ENCODE measurements at places on chromosomes 13 and 19.

GRCh38 chr19:38634757-38635482 is 12.5 kb upstream of the ACTN4 start:
- DNase-seq, result peak; percentile 68

GRCh38 chr19:10981252-10981895 is 20.5 kb downstream of the SMARCA4 start:
- DNase-seq, result no peak

DNA sequence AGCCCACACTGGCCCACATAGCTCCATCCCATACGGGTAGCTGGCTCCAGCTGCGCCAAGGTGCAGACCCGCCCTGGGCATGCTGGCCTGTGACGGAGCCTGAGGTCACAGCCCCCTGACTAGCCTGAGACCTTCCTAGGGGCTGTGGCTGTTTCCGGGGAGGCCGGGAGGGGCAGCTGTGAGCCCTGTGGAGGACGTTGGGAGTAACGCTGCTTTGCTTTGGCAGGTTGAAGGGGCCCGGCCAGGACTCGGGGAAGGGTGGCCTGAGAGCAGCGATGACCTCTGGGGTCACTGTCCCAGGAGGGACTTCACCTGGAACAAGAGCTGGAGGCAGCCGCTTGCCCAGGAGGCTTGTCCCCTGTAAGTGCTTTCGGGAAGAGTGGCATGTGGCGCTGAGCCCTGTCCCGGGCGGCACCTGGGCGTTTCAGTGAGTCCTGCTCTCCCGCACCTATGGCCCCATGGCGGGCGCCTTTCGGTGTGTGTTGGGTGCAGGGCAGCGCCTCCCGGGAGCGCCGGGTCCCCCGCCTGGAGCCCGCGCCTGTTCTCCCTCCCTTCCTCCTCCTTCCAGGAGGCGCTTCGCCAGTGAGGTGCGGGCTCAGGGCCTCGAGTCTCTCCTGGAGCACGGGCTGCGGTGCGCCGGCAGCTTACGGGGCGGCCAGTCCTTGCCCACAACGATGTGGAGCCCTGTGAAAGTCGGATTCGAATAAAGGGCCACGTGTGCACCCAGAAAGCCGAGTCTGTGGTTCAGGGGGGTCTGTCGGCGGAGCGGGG is 1.1 kb upstream of the FAM174C start:
- DNase-seq, result no peak

DNA sequence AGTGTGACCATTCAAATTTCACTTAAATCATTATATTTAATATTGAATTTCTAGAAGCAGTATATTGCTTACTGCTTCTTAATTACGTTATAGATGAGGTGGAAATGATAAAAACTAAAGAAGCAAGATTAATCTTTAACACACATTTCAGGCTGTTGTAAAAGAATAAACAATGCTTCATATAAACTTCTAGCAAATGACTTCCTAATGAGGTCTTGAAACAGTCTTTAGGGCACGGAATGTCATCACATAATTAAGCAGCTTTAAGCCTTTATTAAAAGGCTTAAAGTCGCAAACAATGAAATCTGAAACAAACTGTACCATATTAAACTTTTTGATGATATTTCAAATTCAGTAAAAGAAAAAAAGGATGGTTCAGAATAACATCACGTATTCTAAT is 1.9 kb downstream of the SLITRK6 start:
- no peak for DNase-seq

- DNase-seq, result no peak
These were observed 6.6 kb downstream of the STARD13 start for GRCh38 chr13:33278913-33279312.

DNA sequence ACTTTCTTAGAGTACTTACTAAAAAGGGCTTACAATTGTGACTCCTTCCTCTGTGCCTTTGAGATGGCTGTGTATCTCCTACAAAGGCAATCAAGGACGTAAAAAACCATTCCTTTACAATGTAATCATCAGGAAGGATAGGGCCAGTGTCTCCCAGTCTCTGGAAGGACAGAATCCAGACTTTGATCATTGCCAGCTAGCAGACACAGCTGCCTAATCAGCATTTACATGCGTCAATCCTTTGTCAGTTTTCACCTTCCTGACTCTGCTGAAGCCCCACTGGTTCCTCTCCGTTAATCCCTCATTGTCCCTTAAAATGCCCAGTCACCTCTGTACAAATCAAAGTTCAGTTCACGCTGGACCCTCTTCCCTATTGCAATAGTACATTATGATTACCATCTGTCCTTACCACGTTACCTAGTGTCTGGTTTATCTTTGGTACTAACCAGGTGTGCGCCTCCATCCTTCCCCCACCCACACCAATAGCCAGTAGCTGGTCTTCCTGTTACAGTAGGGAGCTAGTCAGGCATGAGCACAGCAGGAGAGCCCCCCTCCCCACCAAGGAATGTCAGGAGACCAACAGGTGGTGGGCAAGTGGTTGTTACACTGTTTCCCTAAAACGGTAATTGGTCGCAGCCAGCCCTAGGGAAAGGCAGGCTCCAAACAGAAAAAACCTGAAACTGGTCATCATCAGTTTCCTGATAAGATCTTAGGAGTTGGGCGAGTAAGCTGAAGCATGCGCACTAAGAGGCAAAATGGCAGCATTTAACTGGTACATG is 49.7 kb downstream of the TGDS start:
- DNase-seq, result no peak

- peak; percentile 98 for DNase-seq
These were observed at the start of gene FOSB for GRCh38 chr19:45467456-45468158. FOSB (plus strand) TSS chr19:45467996; CDS start chr19:45468587, 591 bp downstream.

DNA sequence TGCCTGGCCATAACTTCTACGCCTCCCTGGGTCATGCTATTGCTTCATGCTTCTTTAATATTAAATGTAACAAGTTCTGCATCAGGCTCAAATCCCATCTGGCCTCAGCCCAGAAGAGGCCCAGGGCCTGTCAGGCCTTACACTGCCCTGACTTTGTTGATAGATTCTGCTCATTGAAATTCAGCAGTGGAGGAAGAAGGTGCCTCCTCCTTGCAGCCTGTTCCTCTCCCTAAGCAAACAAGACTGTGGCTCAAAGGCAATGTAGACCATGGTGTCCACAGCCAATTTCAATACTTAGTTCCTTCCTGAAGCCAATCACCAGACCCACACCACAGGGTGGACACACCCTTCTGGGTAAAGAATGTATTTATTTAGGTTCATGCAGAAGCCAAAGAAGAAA is 59.4 kb downstream of the LACC1 start:
- no peak for DNase-seq

DNA sequence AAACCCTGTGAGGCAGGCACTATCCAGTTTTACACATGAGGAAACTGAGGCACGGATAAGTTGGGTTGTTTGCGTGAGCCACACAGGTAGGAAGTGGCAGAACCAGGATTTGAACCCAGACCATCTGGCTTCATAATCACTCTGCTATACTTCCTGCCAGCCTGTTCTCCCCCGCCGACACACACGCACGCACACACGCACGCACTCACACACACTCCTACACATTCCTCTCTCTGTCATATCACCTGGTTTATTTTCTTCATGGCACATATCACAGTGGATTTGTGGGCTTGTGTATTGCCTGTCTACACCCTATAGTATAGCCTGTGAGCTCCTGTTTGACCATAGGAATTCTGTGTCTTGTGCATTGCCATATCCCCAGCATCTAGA is 140.0 kb downstream of the SIPA1L3 start:
- no peak for DNase-seq

DNA sequence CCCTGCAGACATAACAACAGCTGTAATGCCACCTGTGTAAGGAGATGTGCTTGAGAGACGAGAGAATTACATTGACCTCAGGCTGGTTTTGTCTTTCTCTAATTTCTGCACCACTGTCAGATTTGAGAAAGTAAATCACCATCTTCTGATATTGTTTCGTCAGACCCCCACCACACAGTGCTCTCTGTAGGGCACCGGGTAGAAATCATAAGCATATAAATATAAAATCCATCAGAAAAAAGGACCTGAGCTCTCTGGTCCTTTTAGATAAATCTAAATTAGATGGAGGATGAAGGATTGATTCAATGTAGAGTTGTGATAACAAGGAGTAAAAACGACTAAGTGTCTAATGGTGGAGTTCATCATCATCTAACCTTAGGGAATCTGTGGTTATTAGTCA is 1981.0 kb upstream of the PRR20A start:
- no peak for DNase-seq

DNA sequence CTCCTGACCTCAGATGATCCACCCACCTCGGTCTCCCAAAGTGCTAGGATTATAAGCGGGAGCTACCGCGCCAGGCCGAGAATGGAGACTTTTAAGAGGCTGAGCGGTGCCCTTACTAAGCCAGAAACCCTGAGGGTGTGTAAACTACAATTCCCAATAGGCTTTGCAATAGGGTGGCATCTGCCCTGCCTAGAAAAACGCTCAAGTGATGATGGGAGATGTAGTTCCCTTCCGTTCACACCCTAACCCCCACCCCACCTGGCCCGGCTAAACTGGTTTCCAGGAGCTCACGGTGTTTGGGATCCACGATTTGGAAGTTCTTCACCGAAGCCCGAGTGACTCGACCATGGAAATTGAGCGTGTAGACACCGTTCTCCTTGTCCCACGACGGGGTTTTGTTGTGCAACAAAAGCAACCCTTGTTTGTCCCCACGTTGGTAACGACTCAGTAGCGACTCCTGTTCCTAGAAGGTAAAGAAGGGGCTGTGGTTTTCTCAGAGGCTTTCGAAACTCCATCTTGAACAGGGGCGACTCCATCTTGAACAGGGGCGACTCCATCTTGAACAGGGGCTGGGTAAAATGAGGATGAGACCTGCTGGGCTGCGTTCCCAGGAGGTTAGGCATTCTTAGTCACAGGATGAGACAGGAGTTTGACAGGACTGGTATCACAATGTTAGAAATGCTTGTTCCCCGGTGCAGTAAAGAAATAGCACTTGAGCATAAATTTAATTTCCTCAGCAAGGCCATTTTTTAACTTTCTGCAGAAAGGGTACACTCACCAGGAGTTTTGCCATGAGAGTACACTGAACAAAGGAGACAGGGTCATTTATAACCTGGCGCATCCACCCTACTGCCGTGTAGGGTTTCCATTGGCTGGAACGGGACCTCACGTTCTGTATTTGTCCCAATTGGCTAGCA is 9.8 kb downstream of the PPP1R15A start:
- no peak for DNase-seq

- no peak for DNase-seq
These were observed 135.0 kb upstream of the KL start for GRCh38 chr13:32881074-32881776.

DNA sequence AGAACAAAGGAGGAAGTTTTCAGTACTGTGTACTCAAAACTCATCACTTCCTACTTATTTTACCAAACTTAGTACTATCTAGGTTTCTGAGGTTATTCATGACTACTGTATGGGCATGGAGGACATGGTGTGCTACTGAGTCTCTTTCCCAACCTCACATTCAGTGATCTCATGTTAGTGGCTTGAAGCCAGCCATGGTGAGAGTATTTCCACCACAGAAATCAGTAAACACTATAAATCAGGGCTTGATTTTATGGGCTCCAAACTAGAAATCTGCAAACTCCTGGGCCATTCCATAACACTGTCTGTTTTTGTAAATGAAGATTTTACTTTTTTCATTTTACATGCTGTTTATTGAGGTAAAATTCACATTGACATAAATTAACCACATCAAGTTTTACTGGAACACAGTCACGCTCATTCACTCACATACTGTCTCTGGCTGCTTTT is 19.7 kb downstream of the MED26 start:
- DNase-seq, result no peak

GRCh38 chr19:39310558-39311311 is 9.9 kb downstream of the LRFN1 start:
- no peak for DNase-seq

- no peak for DNase-seq
These were observed 1.1 kb upstream of the SH2D3A start for GRCh38 chr19:6768236-6768785.

GRCh38 chr19:23901360-23901759 is 13.3 kb upstream of the ZNF726 start:
- DNase-seq, result no peak

DNA sequence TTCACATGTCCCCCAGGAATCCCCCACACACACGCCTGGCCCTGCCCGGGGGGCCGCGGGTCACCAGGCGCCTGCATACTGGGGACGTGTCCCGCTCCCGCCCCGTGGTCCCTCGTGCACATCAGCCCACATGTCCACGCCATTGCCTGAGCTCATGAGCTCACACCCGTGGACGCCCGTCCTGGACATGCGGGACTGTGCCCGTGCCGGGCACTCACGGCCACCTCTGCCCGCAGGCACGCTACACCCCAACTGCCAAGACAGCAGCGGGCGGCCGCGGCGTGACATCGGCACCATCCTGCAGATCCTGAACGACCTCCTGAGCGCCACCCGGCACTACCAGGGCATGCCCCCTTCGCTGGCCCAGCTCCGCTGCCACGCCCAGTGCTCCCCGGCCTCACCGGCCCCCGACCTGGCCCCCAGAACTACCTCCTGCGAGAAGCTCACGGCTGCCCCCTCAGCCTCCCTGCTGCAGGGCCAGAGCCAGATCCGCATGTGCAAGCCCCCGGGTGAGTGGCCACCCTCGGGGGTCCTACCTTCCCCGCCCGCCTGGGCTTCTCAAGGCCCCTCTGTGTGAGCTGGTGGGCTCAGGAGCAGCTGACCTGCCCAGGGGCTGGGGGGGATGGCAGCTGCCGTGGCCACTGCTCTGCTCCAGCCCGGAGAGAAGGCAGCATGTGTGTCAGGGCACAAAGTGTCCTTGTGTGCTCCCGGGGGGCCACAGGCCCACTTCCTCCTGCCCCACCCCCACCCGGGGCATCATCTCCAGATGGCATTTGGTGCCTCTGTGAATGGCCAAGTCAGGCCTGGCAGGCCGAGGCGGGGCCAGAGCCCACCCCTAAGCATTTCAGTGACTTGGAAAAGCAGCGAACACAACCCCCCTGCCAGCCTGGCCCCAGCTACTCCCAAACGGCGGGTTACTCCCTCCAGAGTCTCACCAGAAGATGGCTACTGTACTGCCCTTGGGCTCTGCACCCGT is 7.1 kb downstream of the MIDN start:
- DNase-seq, result no peak

DNA sequence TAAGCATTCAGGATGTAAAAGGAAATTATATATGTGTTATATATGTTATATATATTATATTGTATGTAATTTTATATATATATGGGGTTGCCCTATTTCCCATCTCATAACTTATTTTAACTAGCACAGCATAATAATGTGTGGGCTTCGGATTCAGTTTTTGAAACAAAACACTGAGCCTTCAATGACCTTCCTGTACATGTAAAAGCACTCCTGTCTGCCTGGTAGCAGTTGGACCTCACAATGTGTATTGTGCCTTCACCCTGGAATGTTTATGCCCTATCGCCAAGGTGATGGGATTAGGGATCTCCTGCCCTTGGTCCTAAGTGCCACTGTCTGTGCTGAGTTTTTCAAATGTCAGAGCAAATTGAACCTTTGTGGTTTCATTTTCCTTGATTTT is 968.8 kb downstream of the TUBA3C start:
- DNase-seq, result no peak

GRCh38 chr19:30227661-30228112 is 144.5 kb upstream of the ZNF536 start:
- DNase-seq, result no peak

DNA sequence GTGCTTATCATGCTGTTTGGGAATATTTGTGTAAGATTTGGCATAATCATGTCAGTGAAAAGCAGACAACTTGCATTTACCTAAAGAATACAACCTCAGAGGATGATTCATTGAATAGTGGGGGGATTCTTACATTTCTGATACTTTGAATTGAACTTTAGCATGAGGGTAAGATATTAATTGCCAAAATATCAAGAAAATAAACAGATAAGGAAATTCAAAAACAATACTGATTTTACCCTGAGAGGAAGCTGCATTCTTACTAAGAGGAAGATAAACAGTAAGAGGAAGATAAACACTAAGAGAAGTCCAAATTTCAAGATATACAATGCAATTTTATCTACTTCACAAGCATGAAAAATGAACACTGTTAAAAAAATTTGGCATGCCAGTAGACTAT is 2564.3 kb upstream of the PCDH20 start:
- no peak for DNase-seq

GRCh38 chr19:4686700-4687099 is 16.6 kb upstream of the MYDGF start:
- no peak for DNase-seq
